ENCODE measurements at places on chromosomes 6 and 20. TPM values are rescaled to one million over a fixed set of nuclear protein-coding genes. Genes with fewer than 3 reads are reported as not detected.

ULBP2 gene
- total RNA-seq, result 1.8 TPM

DNA sequence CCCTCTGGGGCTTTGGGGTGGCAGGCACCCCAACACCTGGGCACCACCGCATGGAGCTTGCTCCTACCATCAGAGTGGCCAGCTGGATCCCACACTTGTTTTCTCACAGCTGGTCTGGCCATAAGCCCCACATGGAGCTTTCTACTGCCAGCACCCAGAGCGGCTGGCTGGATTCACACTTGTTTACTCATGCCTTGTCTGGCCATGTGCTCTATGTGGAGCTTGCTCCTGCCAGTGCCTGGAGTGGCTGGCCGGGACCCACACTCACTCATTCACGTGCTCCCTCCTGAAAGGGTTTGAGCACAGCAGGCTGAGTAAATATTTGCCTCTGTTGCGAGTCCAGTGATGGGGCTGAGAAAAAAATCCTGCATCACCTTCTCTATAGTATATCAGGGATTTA lies 487.0 kb downstream of the CD109 start:
- H3K27me3 ChIP-seq, result no peaks in the 10 kb centered on the region
- H3K27ac ChIP-seq, result no peak overlapping the region
- H3K4me3 ChIP-seq, result no peak overlapping the region
- no peaks in the 10 kb centered on the region for H3K36me3 ChIP-seq
- DNase-seq, result no peak
- no peaks in the 10 kb centered on the region for H3K4me1 ChIP-seq

- H3K27ac ChIP-seq, result no peak within 1 kb of the TSS
- peak; percentile 8 for DNase-seq
- H3K36me3 ChIP-seq, result no peaks in the 10 kb centered on the region
- peaks cover 31% of the 10 kb centered on the region for H3K27me3 ChIP-seq
These were observed at the start of gene CNKSR3 for GRCh38 chr6:154510144-154510905. Gene CNKSR3, minus strand, starts transcription at chr6:154510685. Its CDS starts 571 bp downstream, at chr6:154510114.

DNA sequence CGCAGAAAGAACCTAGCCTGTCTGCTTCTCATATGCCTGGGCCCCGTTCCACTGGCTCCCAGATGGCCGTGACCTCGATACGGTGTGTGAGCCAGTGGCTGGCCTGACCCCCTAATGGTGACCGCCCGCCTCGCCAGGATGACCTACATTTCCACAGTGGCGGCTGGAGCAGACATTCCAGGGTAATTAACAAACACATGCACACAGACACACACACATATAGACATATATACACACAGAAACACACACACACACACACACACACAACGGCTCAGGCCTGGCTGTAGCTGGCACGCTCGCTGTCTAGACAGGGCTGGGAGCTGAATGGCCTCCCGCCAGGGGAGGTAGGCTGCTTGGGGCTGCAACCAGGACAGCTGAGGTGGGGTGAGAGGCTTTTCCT lies 227.1 kb downstream of the ANKRD60 start:
- peaks cover 9% of the 10 kb centered on the region for H3K4me1 ChIP-seq
- peaks cover 11% of the 10 kb centered on the region for H3K27me3 ChIP-seq
- no peaks in the 10 kb centered on the region for H3K36me3 ChIP-seq
- H3K4me3 ChIP-seq, result no peak overlapping the region
- H3K27ac ChIP-seq, result no peak overlapping the region

DNA sequence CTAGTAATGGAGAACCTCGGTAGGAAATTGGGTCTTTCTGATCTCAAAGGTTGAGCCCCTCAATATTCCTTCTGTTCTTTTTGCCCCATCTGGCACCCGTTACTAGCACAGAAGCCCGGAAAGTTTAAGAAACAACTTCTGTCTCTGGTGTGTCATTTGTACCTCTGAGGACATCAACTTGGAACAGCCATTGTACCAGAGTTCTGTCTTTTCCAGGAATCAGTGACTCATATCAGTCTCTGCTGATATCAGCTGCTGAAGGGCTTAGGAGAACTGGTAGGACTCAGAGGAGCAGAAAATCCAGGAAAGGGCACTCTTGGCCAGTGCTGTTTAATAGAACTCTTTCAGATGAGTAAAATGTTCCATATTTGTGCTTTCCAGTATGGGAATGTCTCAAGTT lies 78.3 kb upstream of the CHD6 start:
- H3K27me3 ChIP-seq, result no peaks in the 10 kb centered on the region
- no peak overlapping the region for H3K27ac ChIP-seq
- no peak overlapping the region for H3K4me3 ChIP-seq
- H3K36me3 ChIP-seq, result no peaks in the 10 kb centered on the region

- no peak overlapping the region for H3K4me3 ChIP-seq
- H3K27ac ChIP-seq, result no peak overlapping the region
- no peak for DNase-seq
- H3K36me3 ChIP-seq, result no peaks in the 10 kb centered on the region
- H3K4me1 ChIP-seq, result no peaks in the 10 kb centered on the region
- H3K27me3 ChIP-seq, result no peaks in the 10 kb centered on the region
These were observed 209.2 kb downstream of the CD83 start for GRCh38 chr6:14326774-14327173.

- H3K27me3 ChIP-seq, result no peaks in the 10 kb centered on the region
- no peaks in the 10 kb centered on the region for H3K36me3 ChIP-seq
- no peak for DNase-seq
- H3K4me3 ChIP-seq, result no peak overlapping the region
- no peak overlapping the region for H3K27ac ChIP-seq
- H3K4me1 ChIP-seq, result peaks cover 14% of the 10 kb centered on the region
These were observed 957 bp downstream of the TTK start for GRCh38 chr6:80005406-80005805.

- H3K4me3 ChIP-seq, result no peak overlapping the region
- no peaks in the 10 kb centered on the region for H3K36me3 ChIP-seq
- H3K27ac ChIP-seq, result no peak overlapping the region
- no peak for DNase-seq
- H3K27me3 ChIP-seq, result no peaks in the 10 kb centered on the region
- no peaks in the 10 kb centered on the region for H3K4me1 ChIP-seq
These were observed 302.0 kb upstream of the STXBP5 start for GRCh38 chr6:146901940-146902816.

All from CD4-positive, alpha-beta T cell (primary cell).